ENCODE measurements at places on chromosomes 13 and 19.

GRCh38 chr13:36550177-36550576 lies 117.9 kb downstream of the CCNA1 start:
- DNase-seq, result no peak

DNA sequence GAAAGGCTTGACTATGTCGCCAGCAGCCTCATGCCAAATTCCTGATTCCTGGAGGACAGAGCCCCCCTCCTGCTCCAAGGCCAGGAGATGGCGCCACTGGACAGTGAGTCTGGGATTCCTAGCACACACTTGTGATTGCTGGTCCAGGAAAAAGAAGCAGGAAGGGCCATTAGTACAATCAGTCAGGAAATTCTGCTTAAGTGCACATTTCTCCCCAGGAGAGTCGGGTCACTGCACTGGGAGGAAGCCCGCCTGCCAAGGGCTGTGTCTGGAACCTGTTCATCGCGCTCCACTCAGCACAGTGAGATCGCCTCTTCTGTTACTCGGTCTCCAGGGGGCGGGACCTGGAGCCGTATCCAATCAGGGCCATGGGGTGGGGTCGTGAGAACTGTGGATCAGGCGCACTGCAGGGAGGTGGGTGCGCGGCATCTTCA lies 65.1 kb downstream of the ZNF823 start:
- DNase-seq, result no peak

DNA sequence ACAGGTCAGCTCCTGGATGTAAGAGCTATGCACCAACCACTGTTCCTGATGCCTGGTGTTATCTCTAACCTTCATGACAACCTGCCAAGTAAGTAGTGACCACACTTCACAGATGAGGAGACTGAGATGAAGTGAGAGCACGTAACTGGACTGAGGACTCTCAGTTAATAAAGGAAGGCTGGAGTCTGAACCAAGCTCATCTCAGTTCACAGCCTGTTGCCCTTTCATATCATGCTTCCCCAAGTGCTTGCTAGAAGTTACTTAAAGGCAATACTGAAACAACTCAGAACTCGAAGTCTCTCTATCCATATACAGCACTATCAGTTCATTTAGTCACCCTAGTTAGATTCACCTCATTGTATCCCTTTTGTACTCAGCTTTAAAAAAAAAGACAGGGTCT lies 119.7 kb downstream of the ABCC4 start:
- no peak for DNase-seq

DNA sequence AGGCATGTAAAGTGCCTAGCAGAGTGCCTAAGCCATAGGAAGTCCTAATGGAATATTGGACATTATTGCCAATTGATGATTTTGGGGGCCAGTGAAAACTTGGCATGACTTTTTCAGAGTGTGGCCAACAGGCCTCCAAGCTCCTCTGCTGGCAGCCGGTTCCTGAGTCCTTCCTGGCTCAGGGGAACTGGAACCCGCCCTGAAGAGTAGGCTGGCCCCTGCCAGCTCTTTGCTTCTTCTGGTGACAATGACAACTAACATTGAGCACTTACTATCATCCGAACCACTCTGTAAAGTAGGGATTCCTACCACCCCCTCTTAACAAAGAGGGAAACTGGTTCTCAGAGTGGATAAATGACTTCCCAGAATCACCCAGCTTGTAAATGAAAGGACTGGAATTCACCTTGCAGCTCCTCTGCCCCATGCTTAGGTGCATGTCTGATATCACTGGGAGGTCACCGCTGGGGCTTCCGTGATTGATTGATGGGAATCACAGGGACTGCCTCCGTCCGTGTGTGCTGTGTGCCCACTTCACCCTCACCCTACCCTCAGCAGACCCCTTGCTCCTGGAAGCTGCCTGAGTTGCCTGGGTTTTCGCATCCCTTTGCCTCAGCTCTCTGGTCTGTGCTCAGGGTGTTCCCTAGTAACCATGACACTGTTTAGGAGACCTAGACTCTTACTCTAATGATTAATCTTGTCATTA lies 50.6 kb downstream of the TNFRSF19 start:
- no peak for DNase-seq

DNA sequence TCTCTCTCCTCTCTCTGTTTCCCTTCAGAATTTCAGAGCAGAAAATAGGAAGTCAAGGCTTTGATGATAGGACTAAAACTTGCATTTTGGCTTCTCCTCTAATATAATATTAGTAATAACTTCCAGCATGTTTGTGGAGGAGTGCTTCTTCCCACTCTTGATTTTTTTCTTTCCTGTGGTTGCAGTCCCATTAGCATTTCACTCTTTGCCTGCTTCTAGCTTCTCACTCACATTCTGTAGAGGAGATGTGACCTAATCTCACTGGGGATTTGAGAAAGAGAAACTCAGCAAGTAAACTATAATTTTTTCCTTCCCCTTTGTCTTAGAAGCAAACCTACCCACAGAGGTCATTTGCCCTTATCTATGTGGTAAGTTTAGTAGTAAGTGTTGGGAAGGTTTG lies 169.4 kb upstream of the HTR2A start:
- DNase-seq, result no peak

DNA sequence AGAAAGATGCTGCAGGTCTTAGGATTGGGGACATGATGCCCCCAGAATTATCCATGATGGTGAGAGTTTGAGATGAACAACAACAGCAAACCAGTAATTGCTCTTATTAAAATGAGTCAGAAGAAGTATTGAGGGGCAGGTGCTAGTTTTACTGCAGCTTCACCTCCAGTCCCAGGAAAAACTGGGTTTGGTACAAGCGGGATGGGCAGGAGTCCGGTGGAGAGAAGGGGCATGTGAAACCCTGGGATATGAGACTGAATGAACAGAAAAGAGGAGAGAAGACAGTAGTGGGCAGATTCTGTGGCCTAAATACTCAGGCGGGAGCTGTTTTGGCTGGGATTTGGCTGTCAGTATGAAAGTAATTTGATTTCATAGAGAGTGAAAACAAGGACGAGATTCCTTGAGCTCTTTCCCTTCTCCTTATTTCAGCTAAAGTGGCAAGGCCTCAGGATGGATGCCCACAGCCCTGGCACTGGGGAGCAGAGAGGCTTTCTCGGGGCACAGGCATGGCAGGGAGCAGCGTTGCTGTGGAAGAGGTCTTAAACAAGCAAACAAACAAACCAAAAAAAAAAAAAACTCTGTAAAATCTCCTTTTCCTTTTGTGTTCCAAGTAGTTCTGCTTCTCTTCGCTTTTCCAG lies 30.7 kb downstream of the NFIX start:
- DNase-seq, result no peak

DNA sequence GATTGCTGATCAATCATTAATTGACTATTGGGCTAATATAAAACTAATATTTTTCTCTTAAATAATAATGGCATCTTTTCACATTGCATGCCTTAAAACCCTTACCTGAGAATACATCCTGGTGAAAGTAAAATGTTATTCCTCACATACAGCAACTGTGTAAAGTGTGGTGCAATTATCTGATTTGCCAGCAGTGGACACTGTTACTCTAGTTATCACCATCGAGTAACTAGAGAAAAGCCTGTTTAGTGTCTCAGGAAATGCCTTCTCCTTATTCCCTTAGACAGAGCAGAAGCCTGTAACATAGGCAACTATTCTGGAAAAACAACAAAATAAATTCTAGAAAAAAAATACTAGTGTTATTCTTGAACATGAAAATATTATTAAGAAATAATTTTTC lies 459.8 kb downstream of the FGF14 start:
- no peak for DNase-seq

DNA sequence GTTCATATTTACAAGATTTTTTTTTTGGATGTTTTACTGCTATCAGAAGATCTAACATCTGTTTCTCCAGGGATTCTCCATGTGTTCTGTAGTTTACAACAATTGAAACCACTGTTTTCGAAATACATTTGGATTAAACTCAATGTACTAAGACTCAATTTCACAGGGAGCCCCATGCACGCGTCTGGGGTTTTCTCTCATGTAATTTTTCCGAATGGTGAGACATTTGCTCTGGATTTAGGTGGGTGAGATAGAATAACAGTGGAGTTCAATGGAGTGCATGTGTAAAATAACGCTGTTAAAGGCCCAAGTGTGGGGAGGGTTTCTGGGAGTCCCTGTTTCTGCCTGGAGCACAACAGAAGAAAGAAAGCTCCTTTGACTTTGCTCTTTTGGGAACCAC lies 330.3 kb downstream of the TSHZ3 start:
- DNase-seq, result no peak

DNA sequence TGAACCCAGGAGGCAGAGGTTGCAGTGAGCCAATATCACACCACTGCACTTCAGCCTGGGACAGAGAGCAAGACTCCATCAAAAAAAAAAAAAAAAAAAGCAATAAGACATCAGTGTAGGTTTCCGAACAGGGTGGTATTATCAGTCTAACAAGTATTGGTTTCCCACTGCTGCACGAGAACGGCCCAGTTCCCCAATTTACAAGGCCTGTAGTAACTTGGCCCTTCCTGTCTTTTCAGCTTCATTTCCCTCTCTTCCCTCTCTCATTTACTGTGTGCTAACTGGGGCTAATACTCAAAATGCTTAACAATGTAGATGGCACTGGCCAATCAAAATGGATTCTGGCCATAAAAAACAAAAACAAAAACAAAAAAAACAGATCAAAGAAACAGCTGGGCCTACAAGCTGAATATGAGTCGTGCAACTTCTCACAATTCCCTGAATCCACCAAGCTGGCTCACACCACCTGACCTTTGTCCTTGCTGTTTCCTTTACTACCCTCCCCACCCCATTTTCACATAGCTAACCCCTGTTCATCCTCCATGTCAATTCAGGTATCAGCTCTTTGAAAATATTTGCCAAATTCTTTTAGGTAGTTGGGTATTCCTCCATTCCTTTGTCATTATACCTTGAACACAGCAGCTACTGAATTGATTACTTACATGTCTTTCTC lies 2.4 kb downstream of the TEX101 start:
- DNase-seq, result no peak

- DNase-seq, result no peak
These were observed 28.3 kb downstream of the SMAD9 start for GRCh38 chr13:36891752-36892151.
